ENCODE measurements at places on chromosomes 7 and 10.

- DNase-seq, result no peak
These were observed 54.6 kb downstream of the CDHR3 start for GRCh38 chr7:106017657-106018056.

DNA sequence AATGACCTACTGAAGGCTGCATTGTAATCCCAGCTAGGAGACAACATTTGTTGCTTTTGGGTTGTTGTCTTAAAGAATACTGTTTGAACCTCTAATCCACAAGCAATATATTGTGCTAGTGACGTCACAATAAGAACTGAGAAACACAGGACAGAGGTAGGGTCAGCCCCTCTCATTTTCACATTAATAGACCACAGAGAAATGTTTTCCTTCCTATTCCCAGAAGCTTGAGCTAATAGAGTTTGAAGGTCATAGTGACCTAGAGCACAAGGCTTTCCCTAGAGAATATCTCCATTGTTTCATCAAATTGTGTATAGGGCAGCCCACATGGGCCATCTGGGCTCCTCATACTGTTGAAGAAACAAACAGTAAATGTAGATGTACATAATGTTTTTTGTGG, 300.9 kb upstream of the AKR1E2 start:
- DNase-seq, result no peak

- no peak for DNase-seq
These were observed 18.8 kb upstream of the GNA12 start for GRCh38 chr7:2862831-2863361.

DNA sequence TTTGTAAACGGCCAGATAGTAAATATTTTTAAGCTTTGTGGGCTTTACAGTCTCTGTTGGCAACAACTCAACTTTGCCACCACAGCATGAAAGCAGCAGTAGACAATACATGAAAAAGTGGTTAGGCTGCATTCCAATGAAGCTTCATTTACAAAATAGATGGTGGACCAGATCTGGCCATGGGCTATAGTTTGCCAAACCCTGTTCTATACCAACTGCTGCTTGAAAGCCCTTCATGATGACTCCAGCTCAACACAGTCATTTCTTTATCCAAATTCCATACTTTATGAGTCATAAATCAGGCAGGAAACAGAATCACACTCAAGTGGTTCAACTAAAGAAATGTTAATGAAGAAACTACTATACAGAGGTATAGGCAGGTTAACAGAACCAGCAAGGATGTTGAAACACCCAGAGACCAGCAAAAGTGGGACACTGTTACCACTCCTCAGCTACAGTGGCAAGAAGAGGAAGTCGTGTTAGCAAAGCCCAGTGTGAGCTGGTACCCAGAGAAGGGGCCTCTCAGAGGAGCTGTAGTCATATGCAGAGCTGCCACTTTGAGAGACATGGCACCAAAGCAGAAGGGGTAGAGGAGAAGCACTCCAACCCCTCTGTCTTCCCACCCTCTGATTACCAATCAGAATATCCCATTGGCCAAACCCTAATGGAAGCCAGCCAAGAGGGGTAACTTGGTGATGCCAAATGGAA, 72.5 kb downstream of the PRLHR start:
- peak; percentile 86 for DNase-seq

GRCh38 chr7:75617634-75618234, 121.0 kb downstream of the HIP1 start:
- DNase-seq, result no peak

- no peak for DNase-seq
These were observed 937 bp downstream of the DDX56 start for GRCh38 chr7:44572771-44573170.

DNA sequence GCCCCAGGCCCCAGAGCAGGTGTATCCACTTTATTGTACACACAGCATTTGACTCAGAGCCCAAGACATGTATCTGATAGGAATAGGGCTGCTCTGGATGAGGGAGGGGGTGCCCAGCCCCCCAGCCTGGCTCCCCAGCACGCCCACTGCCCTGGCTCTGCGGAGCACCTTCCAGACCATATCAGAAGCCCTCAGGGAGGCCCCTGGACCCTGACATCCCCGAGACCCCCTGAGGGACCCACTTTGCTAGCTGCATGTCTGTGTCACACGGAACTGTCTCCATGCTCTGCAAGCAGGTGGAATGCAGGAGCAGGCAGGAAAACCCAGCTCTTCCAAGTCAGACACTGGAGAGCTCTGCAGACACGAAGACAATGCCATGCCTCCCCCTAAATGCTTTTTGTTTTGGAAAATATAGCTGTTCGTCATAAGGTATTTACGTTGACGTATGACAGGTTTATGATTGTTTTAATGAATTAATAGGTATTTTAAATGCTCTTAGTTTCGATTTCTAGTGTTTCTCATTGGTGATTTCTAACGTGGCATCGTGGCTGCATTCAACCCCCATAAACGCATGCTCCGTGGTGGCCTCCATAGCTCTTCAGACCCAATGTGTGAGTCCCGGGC, 92.8 kb upstream of the INSIG1 start:
- DNase-seq, result no peak

DNA sequence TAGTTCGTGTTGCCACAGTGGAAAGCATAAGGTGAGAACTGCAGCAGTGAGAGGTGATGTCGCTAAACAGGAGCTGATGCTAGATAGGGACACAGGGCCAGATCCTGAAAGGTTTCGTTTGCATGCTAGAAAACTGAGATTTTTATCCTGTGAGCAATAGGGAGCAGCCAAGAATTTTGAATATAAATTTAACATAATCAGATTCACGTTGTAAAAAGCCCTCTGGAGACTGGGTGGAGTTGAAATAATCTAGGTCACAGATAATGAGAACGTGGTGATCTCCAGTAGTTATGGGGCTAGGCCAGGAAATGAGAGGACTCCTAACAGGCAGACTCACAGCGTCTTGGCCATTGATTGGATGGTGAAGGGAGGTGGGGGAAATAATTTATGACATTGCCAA, 92.1 kb upstream of the IMMP2L start:
- no peak for DNase-seq

- no peak for DNase-seq
These were observed 39.6 kb downstream of the JAZF1 start for GRCh38 chr7:28140979-28141378.

DNA sequence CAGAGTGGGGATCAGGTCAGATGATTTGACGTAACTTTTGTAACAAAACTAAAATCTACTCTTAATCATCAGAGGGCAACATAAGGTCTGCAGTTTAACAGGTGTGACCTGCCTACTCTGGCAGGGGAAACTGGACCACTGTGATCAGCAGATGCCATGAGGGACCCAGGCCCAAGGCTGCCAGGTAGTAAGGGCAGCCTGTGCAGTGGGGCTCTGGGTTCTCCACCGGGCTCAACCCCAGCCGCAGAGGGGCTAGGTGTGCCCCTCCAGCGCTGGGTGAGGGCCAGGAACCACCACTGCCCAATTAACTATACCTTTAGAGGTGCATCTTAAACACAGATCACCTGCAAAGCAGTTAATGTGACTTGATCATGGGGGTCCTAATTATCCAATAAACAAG, 17.6 kb downstream of the AKR1B1 start:
- DNase-seq, result no peak

DNA sequence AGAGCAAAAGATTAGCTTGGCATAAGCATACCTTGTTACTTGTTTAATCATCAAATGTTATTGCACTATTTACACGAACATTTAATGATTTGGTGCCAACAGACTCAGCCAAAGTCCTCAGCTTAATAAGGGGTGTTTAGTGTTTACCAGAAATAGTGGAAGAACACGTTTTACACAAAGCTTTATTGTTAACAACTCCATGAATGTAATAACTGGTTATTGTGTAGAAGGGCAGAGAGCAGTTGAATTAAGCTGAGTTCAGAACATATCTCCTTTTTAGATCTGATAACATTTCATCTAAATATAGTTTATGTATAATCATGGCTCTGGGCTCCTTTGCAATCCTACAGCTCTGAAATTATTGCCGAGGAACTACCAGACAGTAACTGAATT, 99.1 kb downstream of the CABCOCO1 start:
- no peak for DNase-seq

DNA sequence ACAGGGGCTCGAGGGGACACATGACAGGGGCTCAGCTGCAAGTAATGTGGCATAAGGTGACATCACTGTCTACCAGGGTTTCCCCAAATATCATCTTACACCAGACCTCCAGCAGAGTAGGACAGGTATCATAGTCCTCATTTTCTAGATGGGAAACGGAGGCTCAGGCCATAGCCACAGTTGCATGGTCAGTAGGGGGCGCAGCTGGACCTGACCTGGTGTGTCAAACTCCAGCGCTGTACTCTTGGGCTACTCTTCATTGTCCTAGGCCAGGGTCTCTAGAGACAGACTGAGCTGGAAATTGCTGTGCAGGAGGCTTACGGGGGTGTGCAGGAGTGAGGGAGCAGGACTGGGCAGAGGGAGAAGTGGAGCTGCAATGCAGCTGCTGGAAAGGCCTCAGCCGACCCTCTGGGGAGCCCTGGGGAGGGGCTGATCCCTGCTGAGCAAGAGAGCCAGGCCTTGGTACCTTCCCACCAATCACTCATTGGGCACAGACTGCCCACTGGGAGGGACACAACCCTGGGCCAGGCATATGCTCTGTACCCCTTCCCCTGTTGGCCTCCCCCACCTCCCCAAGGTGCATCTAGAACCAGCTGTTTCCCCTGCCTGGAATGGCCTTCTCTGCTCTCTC, 89.9 kb downstream of the CDH23 start:
- DNase-seq, result no peak

DNA sequence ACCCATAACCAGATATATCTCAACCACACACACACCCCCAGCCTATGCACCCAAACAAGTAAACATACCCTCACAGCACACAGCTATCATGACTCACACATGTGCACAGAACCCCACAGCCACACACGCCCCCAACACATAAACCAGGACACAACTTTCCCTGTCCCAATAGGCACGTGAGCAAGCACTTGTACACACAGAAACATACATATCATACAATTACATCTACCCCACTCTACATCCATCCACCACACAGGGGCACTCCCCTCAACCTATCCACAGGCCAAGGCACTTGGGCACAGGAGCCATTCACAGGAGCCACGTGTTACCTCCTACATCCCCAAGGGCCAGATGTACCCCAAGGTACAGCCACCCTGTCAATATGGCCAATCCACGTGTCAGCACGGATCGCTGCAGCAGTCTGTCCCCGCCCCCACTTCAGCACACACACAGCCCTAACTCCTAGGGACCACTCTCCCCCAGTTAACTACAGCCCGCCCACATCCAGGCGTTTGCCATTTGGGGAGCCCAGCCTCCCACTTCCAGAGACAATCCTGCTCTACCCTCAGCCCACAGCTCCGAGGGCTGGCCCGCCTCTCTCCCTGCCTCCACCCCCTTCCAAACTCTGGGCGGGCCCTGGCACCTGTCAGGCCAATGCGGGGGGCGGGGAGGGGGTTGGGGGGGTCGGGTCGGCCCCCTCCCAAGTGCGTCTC, 163.5 kb downstream of the SH3PXD2A start:
- no peak for DNase-seq

- no peak for DNase-seq
These were observed 1.9 kb downstream of the COBL start for GRCh38 chr7:51314726-51315125.

DNA sequence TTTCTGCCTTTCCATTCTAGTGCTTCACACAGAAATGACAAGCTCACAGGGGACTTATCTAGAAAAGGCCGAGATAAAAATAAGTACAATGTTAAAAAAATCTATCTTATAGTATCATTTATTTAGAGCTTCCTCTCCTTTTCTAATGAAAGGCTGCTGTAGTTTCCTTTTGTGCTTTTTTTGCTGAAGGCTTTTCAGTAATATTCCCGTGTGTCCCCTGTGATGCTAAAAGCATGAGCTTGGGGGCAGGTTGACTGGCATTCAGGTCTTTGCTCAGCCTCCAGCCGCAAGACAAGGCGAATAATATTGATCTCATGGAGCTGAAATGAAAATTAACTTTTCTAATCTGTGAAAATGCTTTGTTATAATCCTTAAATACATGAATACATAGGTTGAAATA, 143.0 kb downstream of the ST7 start:
- no peak for DNase-seq

DNA sequence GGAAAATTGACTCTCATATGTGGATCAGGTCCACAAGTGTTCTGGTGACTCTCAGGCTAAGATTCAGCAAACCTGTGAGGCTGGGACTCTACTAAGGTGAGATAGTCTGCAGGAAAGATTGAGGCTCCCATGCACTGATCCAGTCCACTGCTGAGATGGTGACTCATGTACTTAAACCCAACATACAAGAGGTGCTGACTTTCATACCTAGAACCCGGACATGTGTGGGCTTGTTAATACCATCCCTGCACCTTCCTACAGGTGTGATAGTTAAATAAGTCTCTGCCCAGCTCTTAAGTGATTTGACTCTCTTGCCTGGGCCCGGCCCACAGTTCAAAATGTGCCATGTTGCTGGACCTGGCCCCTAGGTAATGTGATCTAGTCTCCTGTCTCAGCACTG, 27.1 kb upstream of the ZNF107 start:
- no peak for DNase-seq

DNA sequence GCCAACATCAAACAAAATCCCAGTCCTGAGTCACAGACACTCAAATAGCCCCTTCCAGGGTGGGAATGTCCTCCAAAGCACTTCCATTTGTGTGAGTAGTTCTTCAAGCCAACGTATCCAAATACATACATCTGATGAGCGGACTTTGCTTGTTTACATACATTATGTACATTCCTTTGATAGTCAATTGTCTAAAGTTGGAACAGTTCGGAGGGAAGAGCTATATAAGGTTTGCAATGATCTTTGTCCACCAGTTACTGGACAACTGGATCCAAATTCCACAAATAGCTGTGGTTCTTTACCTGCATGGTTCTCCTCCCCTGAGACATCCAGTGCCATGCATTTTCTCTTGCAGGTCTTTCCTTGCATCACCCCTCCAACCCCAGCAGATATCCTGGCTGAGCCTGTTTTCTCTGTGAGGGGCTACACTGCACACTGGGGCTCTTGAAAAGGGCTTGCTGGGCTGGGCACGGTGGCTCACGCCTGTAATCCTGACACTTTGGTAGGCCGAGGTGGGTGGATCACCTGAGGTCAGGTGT, 4.7 kb upstream of the MGMT start:
- no peak for DNase-seq

DNA sequence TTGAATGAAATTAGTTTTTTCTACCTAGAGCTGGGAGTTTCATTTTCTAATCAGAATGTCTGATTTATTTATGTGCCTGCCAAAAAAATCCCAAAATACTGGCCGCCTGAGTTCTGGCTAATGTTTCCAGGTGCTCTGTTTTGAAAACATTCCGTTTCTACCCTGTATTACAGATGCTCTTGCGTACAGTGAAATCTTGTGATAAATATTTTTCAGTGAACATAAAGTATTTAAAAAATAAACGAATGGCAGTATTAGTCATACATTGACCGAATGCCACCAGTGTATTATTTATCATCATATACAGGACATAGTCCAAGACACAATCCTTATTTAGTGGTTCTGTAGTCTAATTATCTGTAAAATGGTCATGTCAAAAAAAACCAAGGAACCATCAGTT, 102.8 kb downstream of the KAT6B start:
- no peak for DNase-seq

Data from HS-5 (cell line).